NCI-H2081 (cell line): ENCODE measurements at places on chromosomes 4 and X.

DNA sequence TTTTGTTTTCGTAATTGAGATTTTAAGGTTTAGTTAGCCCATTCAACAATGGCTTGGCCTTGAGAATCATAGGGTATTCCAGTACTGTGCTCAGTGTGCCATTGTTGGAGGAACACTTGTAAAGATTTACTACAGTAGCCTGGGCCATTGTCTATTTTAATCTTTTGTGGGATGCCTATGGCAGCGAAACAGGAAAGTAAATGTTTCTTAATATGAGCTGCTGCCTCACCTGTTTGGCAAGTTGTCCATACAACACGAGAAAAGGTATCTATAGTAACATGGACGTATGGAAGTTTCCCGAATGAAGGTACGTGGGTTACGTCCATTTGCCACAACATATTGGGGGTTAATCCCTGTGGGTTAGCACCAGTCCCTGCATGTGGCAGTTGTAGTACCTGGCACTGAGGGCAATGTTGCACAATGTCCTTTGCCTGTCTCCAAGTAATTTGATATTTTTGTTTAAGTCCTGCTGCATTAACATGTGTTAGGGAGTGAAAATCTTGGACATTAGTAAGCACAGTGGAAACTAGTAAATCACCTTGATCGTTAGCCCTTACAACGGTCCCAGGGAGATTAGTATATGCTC is 38.6 kb upstream of the AADAT start:
- DNase-seq: no peak

GRCh38 chrX:861921-862320 is 231.3 kb downstream of the SHOX start:
- no peak for DNase-seq

GRCh38 chr4:74446896-74447295 is 2.0 kb downstream of the AREG start:
- DNase-seq: no peak

GRCh38 chr4:4306920-4307319 is 16.9 kb downstream of the ZBTB49 start:
- no peak for DNase-seq

DNA sequence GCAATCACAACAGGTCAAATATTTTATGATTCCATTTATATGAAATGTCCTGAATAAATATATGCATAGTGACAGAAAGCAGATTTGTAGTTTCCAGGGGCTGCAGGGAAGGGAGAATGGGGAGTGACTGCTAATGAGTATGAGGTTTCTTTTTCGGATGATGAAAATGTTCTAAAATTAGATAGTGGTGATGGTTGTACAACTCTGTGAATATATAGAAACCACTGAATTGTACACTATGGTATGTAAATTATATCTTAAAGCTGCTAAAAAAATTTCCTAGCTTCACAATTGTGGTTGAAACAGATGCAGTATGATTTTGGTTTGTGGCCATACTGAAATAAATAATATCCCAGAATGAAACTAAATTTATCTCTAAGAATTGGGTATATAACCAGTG is 12.9 kb upstream of the IL2 start:
- DNase-seq: no peak

GRCh38 chr4:61201961-61202637 is 2.0 kb downstream of the ADGRL3 start:
- peak; percentile 55 for DNase-seq

DNA sequence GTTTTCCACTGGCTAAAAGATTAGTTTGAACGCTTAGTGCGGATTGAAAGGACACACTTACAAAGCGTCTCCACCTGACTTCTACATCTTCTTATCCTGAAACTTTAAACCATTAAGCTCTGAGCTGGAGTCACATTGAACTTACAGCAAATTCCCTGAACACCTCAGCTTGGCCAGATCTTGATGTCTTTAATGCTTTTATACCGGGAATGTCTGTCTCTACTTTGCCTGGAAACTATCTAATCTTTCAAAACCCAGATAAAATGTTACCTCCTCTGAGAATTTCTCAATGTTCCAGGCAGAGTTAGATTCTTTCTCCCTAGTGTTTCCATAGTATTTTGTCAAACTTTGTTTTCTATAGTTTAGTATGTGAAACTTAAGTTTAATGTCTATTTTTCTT is 179.9 kb downstream of the DTHD1 start:
- no peak for DNase-seq

DNA sequence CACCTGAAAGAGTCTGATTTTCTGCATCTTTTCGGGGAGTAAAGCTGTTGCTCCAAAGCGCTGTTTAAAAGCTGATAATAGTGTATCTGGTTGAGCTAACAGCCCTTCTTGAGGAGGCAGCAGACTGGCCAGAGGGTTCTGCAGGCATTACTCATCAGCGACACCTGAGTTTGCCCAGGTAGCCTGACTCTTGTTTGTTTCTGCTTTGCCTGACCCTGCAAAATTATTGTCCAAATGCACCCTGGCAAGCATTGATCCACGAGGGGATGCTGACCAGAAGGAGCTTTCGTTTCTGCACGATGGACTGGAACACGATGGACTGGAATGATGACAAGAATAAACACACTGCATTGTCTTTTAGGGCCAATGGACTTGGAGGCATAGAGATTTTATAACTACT is 6.2 kb downstream of the CD99 start:
- no peak for DNase-seq

- DNase-seq: no peak
Observed at GRCh38 chrX:112148397-112148796, 65.8 kb upstream of the TRPC5 start.

DNA sequence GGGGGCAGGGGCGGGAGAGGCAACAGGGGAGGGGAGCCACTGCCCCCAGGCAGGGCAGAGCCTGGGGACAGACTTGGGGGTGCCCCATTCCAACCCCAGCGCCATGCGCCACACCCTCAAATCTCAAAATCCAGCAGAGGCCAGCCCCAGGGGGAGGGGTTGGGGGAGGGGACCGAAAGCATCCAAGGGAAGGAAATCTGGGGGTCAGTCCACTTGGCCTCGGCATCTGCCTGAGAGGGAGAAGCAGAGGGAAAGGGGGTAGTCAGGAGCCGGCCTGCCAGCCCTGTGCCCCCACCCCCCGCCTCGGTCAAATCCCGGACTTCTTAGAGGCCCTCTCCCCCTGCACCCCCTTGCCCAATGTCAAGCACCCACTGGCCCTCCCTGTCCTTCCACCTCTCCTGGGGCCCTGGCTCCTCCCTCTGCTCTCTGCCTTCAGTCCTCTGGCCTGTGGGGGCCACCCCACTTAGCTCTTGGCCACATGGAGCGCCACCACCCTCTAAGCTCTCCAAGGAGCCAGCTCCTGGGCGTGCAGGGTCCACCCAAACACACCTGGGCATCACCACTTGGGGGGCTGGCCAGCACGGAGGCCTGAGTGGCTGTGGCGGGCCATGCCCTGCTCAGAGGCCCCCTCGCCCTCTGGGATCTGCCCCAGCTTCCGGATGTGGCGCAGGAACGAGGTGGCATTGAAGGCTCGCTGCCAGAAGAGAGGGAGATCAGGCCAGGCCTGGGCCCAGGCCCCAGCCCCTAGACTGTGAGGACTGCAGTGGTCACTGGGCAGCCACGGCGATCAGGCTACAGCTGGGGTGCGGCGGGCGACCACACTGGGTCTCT is 3.5 kb downstream of the PNCK start:
- no peak for DNase-seq

GRCh38 chr4:144701683-144702233 is 55.8 kb downstream of the HHIP start:
- DNase-seq: no peak

DNA sequence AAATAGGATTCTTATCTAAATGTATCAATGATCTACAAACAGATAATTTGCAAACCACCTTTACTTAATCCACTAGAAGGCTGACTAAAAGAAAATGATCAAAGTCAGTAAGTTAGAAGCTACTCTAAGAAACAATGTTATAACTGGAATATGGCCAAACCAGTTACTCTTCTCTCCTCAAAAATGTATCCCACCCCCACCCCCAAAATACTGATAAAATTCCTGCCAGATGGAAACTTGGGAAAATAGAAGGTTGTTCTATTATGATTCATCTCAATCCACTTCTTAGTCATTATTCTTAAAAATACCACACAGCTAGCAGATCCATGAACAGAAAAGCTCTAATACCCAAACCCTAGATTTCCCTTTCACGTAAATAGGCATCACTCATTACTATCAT is 206.4 kb downstream of the KLHL13 start:
- no peak for DNase-seq

DNA sequence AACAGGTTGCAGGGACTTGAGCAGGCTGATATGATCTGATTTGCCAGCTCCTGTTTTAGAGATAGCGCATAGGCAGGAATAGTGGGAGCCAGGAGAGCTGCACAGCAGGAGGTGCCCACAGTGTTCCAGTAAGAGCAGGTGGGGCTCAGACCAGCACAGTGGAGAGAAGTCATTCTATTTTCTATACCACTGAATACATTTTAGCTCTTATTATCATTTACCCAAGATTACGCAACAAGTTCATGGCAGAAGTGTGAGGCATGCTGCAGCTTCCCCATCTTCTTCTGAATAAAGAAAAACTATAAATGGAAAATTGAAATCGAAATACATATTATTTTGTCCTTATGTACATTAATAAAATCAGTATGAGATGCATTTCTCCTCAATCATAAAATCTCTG is 114.7 kb upstream of the EDNRA start:
- no peak for DNase-seq

GRCh38 chrX:148865277-148866210 is 365.1 kb downstream of the AFF2 start:
- peak; percentile 21 for DNase-seq

GRCh38 chr4:68070302-68070701 is 59.4 kb downstream of the TMPRSS11F start:
- DNase-seq: no peak

DNA sequence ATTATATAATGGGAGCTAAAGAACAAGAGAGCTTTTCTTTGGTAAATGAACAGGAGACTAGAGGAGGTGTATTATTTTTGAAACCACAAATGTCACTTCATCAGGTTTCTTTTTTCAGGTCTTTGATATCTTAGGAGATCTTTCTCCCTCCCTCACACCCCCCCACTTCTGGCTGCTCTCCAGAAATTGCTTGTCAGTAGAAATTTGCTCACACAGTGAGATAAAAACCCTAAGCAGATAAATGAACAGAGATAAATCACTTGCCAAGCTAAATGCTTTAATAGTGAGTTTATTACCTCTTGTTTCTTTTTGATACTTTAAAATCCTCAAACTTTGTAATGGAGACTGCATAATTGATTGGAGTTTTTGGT is 421.2 kb upstream of the TENM3 start:
- DNase-seq: no peak

DNA sequence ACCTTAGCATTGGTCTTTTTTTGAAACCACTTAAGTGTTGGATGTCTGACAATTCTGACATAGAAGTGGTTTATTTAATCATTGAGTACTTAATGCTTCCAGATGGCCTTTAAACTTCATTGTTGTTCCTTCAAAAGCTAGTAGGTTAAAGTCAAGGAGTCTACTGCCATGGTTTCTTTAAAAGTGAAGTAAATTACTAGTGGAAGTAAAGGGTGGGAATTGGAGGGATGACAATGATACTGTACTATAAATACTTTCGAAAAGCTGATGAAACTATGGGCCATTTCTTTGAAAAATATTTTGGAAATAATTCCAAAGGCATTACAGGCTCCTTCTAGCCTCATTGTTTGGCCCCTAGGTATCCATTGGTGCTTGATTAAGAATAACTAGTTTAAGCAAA is 51.9 kb downstream of the ATP10D start:
- no peak for DNase-seq

- no peak for DNase-seq
Observed at GRCh38 chr4:173461170-173461569, 62.3 kb upstream of the SCRG1 start.

- DNase-seq: no peak
Observed at GRCh38 chrX:77668391-77669237, 117.4 kb downstream of the ATRX start.

GRCh38 chr4:107027379-107027778 is 8.7 kb downstream of the DKK2 start:
- DNase-seq: no peak

DNA sequence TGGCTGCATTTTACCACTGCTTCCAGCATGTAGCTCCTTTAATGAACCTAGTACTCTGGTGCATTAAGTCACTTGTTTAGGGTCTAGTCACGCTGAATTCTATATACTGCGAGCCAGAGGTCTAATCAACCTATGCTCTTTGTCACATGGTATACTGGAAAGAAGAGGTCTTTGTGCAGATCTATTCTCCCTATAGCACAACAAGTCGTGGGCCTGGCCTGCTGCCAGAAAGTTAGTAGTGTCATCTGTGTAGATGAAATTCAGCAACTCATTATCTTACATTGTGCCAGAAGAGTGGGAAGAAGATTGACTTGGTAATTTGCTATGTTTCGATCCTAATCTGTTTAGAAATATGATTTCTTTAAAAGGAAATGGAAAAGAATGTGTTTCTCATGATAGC is 80.8 kb downstream of the AWAT2 start:
- no peak for DNase-seq

DNA sequence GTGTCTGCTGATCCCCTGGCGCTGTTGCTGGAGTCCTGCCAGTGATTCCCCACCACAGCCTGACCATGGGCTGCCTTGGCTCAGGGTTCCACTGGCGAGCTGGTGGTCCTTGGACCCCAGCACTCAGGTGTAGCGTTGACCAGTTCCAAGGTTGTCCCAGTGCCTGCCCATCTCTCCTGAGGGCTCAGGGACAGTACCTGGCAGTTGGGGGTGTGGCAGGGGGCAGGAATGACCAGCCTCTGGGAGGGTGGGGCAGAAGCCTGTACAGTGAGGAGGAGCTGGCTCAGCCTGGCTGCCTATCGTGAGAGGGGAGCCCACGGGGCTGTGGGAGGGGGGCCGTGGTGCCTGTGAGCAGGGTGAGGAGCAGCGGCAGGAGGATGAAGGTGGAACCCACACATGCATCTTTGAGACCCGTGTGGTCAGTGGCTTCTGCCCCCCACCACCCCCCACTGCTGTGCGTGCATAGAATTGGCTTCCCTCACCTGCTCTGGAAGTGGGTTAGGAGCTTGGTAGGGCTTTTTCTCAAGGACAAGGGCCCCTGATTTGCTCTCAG is 12.6 kb upstream of the MSANTD1 start:
- no peak for DNase-seq

GRCh38 chr4:6497796-6498195 is 25.4 kb upstream of the PPP2R2C start:
- no peak for DNase-seq

DNA sequence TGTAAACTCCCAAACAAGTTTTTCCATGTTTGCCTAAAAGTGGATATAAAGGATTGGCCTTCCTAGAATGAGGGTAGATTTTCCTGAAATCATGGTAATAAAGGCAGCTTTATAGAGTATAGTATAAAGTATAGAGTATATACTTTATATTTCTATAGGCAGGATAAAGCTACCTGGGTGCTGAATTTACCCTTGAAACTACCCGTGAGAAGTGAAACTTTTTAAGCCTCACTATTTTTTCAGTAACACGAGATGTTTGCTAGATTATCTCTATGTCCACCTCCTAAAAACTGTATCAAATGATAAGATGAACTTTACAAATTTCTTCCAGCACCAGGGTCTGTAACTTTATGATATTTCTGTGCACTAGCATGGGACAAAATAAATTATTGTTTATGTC is 340.0 kb upstream of the GALNTL6 start:
- DNase-seq: no peak

- DNase-seq: no peak
Observed at GRCh38 chrX:24253469-24253868, 60.4 kb downstream of the SUPT20HL2 start.

- peak; percentile 61 for DNase-seq
Observed at GRCh38 chrX:56733459-56734046, 4.5 kb downstream of the NBDY start.
